ENCODE measurements at places on chromosomes 3 and 15. TPM values are rescaled to one million over a fixed set of nuclear protein-coding genes. Genes with fewer than 3 reads are reported as not detected.

The NOX5 gene
- total RNA-seq: 1.2 TPM

The FANCD2OS gene
- 1.7 TPM for total RNA-seq

The FBLN2 gene
- 309 TPM for total RNA-seq

The GOLGA8Q gene
- total RNA-seq: 7.2 TPM

The OXTR gene
- total RNA-seq: 57.5 TPM

The RHOV gene
- 3.6 TPM for total RNA-seq

- peak; percentile 53 for DNase-seq
Measured at GRCh38 chr3:101065962-101066361, 72.7 kb upstream of the ABI3BP start.

DNA sequence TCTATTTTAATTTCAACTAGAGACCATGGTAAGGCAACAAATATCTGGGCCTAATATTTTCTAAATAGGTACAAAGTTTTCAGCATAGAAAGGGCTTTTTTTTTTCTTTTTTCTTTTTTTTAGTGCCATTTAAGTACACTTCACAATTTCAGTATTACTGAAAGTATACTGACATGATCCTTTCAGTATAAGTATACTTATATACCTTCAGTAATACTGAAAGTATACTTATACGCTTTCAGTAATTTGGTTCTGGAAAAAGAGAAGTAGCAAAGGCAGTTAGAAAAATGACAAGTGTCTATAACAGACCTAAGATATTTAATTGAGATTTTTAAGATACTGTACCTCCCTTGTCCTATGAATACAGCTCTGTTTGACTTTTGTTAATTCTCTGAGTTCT, 339.2 kb downstream of the EPHA3 start:
- DNase-seq: no peak

GRCh38 chr3:97871801-97872524, 50.2 kb downstream of the CRYBG3 start:
- DNase-seq: peak; percentile 49

DNA sequence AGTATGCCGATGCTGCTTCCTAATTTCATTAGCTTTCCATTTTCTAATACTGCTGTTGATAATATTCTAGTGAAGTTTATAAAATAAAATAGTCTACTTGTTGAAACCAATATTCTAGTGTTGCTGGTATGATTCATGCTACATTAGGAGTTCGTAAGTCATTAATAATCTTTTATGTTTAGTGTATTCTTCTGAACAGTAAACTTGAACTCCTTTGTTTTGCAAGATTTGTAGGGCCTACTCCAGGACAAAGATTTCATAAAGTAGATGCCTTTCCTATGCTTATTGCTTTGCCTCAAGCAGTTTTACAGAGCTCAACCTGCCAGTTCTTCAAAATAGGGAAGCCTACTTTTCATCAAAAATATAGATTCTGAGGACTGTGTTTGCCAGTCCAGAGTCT, 111.5 kb downstream of the RSRC1 start:
- no peak for DNase-seq

DNA sequence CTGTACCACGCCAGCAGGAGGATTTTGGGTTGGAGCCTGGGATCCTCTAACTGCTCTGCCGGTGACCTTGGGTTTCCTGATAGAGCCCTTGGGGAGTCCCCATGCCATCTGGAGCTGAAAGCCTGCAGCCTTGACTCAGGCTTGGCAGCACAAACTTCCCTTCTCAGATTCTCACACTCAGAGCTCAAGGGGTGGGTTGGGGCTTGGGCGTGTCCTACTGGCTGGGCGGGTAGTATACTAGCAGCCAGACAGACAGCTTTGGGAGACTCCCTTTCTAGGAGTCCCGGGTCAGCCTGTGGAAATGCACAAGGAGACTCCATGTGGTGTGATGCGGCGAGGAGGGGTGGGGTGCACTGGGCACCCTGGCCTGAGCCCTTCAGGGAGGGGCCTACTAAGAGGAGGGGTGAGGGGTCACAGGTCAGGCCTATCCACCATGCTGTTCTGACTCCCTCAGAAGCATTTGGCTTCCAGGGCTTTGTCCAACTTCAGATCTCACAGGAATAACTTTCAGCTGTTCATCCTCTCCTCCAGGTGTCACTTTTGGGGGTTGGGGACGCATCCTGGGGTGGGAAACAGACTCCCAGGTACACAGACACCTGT, 21.6 kb upstream of the PLXNA1 start:
- peak; percentile 41 for DNase-seq

- DNase-seq: no peak
Measured at GRCh38 chr15:54840621-54841398, 355.9 kb downstream of the RSL24D1 start.

DNA sequence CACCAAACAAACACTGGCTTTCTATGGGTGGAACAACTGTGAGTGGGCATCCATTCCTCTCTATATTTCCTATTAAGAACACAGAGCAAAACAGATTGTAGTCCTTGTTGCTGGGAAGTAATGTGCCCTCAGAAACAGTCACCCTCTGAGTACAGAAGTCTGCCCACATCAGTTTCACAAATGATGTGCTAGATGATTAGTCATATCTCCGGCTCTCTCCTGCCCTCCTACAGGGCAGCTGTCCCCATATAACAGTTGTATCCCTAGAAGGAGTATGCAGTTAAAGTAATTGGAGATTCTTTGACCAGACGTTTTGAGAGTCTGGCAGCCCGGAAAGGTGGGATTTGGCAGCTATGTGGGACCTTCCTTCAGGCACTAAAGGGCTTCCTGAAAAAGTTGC, 159.9 kb downstream of the APBA2 start:
- no peak for DNase-seq

- no peak for DNase-seq
Measured at GRCh38 chr3:120683671-120684301, 1.7 kb upstream of the HGD start.

- peak; percentile 23 for DNase-seq
Measured at GRCh38 chr3:172836390-172836997, 86.0 kb downstream of the ECT2 start.

GRCh38 chr15:29952225-29952624, 130.0 kb upstream of the TJP1 start:
- no peak for DNase-seq

- DNase-seq: peak; percentile 76
Measured at GRCh38 chr3:124792341-124793040, 62.2 kb downstream of the UMPS start.

GRCh38 chr3:5238545-5238944, 51.0 kb downstream of the EDEM1 start:
- DNase-seq: no peak

DNA sequence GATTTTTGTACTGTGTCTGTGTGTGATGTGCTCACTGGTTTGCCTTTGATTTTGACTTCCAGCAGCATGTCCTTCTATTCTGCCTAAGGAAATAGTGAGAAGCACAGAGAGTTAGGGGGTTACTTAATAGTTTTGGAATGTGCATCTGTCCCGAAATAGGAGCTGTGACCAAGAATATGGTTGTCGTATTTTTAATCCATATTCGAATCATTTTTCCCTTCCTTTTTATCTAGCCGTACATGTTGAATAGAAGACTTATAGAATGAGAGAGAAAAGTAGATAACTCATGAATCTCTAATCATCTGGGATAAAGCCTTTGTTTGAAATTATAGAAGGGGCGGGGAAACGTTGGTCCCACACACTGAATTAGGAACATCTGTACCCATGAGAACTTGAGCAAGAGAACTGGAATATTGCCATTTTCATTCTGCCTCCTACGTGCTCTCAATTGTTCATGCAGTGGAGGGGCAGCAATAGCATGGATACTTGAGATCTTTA, 23.6 kb downstream of the CRTC3 start:
- DNase-seq: peak; percentile 73

DNA sequence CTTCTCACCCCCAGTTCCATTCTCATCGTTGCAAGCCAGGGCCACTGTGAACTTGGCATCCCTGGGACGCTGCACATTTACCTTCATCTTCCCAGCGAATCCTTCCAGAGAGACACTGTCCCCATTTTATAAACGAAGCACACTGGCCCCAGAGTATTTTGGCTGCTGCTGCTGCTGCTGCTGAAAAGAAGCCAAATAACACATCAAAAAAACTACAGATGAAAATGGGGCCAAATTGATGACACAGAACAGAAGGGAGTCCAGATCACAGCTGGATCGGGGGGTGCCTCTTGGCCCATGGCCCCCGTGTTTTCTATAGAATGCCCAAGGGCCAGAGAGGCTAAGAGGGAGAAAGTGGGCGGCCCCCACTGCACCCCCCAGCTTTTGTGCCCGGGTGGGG, 221.0 kb upstream of the IGF1R start:
- no peak for DNase-seq

DNA sequence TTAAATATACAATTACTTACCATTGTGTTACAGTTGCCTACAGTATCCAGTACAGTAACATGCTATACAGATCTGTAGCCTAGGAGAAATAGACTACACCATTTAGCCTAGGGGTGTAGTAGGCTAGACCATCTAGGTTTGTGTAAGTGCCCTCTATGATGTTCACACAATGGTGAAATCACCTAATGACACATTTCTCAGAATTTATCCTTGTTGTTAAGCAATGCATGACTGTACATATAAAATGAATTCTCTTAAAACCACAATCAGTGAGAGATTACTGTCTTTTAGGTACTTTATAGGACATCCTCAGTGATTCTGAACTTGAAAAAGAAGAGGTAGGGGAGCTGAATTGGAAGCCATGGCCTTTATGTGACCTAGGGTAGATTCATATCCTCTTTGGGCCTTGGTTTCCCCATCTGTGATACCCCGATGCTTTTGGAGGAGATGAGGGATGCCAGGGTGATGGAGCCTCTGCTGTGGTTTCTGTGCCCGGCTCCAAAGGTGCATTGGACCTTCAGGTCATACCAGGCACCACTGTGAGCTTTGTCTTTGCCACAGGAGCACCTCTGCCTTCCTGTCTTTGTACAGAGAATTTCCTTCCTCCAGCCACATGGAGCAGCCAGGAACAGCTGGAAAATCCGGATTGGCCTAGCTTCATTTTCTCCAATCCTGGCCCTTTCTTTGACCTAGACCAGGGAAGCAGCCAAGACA, 51.9 kb upstream of the FLNB start:
- no peak for DNase-seq

DNA sequence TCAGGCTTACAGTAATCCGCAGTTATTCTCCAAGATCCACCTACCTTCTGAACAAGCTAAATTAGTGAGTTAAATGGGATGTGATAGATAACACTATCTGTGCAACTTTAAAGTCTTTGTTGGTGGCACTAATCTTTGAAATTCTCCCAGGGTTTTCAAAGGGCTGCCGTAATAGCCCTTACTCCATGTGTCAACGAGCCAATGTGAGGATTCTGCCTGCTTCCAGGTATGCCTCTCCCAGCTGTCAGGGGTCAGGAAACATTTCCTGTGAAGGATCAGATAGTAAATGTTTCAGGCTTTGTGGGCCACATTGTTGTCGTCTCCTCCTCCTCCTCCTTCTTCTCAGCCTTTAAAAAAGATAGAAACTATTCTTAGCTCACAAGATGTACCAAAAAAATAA, 20.2 kb upstream of the SCN5A start:
- DNase-seq: no peak

All from umbilical cord (tissue), 2 donors.